ENCODE measurements at places on chromosomes 5 and 9.

GRCh38 chr5:34627794-34628193 is 28.3 kb upstream of the RAI14 start:
- DNase-seq = no peak

DNA sequence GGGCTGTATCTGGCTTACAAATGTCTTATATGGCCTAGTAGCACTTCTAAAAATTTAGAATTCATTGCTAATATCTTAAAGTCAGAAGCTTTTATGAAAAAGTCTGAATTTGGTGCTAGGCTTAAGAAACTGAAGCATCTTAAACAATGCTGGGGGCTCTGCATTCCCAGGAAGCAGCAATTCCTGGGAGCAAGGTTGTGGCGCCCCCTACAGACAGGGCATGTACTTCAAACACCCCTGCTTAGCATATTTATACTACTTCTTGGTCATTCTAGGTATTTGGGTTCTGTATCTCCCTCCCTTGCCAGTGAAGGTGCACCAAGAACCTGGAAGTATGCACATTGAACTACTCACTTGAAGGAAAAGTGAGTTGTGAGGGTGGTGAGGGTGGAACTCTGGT is 64.6 kb upstream of the GRIA1 start:
- DNase-seq = no peak

- DNase-seq = peak; percentile 94
These were observed 62.7 kb upstream of the OSMR start for GRCh38 chr5:38783011-38783561.

DNA sequence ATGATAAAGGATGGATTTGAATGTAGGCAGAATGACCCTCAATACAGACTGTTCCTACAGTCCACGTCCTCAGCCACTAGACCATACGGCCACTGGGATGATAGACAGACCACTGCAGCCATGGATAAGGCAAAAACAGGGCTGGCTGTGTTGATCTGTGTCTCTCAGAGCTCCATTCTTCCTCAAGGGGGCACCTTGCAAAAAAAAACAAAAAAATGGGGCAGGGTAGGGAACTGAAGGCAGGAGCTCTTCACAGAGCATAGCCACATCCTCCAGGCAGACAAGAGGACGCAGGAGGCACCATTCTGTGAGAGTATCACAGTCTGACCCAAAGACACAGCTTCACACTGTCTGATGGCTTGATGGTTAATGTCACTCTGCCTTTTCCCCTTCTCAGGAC is 61.2 kb upstream of the GABRP start:
- no peak for DNase-seq

GRCh38 chr5:8060953-8061429 is 192.0 kb downstream of the MTRR start:
- no peak for DNase-seq

GRCh38 chr5:169805527-169805934 is 168.5 kb downstream of the DOCK2 start:
- no peak for DNase-seq

GRCh38 chr9:93198838-93199625 is 15.1 kb downstream of the WNK2 start:
- no peak for DNase-seq

DNA sequence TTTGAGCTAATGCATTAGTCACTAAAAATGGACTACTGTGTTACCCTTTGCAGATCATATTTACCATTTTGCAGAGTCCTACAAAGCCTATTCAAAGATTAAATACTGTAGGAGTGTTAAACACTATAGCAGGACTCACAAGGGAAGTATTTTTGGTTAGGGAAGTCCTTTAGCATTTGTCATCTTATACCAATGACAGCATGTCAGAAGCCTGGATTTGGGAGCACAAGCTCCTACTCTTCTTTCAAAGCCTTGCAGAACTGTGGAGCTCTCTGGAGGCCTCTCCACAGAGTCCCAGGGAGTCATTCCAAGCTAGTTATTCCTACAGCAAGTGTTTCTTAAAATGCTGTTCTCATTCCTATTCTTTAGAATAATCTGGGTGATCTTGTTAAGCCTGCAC is 288.8 kb downstream of the PIK3R1 start:
- no peak for DNase-seq

DNA sequence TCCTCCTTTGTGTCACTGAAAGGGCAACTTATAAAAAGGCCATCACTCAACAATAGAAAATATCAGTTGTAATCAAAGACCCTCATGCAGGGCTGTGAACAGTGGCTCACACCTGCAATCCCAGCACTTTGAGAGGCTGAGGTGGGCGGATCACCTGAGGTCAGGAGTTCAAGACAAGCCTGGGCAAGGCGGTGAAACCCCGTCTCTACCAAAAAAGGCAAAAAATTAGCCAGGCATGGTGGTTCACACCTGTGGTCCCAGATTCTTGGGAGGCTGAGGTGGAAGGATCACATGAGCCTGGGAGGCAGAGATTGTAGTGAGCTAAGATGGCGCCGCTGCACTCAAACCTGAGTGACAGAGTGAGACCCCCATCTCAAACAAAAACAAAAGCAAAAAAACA is 24.7 kb downstream of the GLDC start:
- no peak for DNase-seq

DNA sequence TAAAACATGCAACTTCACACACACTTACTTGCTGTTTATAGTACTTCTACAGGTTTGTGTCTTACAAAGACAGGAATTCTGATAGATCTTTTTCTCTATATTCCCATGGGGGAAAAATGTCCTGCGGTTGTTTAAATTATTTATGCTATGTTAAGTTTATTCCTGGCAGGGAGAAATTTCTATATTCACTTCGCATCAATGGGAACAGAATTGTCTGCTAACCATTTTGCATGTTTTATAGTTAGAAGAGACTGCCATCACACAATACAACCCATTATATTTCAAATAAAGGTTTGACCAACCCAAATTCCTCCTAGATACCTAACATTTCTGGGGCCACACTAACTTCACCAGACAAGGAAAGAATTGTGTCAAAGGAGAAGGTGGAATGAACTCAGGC is 110.0 kb upstream of the PRR16 start:
- DNase-seq = no peak

DNA sequence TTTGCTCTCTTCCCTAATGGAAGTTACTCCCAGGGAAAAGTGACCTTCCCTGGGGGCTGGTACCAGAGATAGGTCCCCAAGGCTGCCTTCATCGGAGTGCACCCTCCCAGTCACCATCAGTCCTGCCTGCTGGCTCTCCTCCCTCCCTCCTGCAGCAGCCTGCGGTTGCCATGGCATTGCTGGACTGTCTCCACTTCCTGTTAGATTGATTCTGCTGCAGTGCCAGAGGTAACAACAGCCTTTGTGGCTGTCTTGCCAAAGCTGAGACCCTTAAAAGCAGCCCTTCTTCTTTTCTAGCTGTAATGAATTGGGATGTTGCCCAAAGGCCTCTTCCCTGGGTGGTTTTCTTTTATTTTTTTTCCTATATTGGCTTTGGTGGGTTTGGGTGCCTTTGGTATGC is 78.1 kb upstream of the PRLR start:
- no peak for DNase-seq

DNA sequence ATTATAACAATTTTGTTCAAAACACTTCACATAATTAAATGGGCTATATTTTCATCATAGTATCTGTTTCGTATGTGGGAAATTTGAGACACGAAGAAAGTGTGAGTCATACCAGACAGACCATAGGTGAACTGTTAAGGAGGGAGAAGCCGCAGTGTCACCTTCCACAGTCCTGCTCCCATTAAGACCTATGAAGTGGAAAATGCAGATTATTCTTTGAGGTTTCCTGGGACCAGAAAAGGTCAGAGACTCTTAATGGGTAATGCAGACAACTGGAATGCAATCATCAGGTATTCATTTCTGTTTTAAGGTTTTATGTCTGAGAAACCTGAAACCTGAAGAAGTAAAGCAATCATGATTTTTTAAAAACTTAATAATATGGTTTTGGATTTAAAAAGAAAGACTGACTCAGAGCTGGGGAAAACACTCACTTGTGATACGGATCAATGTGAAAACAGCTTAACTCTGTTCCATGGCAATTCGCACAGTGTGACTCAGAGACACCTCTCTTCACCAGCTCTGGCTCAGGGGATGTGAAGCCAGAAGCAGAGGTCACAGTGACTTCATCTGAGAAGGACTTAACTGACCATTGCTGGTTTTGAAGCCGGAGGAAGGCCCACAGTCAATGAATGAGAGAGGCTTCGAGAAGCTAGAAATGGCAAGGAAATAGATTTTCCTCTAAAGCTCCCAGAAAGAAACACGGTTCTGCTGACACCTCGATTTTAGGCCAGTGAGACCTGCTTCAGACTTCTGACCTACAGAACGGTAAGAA is 17.2 kb upstream of the GCNT1 start:
- DNase-seq = no peak

DNA sequence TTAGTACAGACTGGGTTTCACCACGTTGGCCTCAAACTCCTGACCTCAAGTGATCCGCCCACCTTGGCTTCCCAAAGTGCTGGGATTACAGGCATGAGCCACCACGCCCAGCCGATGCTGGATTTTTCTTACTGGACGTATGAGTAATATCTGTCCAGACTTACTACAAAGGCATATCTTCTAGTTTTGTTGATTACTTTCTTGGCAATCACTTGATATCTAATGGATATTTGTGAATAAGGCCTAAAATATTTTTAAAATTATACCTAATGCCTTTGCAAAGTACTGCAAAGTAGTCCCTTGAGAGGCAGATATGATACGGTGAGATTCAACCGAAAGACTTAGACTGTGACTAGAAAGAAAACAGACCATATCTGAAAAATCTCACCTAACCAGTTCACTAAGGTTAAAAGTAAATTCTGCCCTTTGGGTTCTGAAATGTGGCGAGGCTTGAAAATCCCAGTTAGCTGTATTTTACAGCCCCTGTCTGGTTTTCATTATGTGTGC is 152.1 kb downstream of the GNAQ start:
- no peak for DNase-seq

GRCh38 chr5:5342784-5343183 is 79.7 kb upstream of the ICE1 start:
- no peak for DNase-seq

DNA sequence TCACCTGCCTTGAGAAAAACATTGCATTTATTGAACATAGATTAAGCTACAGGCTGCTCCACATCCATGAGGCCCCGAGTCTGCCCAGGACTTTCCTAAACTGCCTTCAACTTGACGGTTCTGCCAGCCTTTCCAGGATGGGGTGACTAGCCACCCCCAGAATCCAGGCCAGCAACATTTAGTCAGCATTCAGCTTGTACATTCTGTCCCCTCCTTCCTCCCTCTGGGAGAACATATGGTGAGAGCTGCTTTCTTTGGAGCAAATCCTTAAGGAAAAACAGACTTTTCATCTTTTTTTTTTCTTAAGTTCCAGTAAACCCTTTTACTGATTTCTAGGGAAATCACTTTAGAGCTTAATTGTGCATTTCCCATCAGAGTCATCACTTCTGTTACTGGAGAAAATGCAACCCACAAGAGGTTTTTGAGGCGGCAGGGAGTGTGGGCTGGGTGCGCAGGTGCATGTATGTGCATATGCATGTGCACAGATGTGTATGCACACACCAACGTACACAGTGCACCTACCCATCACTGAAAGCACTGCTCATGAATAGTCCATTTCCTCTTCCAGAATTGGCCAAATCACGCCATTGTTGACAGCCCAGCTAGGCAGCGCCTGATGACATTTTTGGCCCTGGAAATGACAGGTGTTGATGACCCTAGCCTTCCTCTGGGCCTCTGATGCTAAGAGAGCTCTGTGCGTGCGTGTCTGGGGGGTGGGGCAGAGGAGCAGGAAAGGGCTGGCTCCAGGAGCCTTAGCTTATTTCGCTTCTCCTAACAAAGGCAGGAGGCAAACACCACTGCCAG is 145.6 kb downstream of the HSD17B3 start:
- no peak for DNase-seq

GRCh38 chr5:100313657-100314056 is 221.5 kb upstream of the FAM174A start:
- no peak for DNase-seq

DNA sequence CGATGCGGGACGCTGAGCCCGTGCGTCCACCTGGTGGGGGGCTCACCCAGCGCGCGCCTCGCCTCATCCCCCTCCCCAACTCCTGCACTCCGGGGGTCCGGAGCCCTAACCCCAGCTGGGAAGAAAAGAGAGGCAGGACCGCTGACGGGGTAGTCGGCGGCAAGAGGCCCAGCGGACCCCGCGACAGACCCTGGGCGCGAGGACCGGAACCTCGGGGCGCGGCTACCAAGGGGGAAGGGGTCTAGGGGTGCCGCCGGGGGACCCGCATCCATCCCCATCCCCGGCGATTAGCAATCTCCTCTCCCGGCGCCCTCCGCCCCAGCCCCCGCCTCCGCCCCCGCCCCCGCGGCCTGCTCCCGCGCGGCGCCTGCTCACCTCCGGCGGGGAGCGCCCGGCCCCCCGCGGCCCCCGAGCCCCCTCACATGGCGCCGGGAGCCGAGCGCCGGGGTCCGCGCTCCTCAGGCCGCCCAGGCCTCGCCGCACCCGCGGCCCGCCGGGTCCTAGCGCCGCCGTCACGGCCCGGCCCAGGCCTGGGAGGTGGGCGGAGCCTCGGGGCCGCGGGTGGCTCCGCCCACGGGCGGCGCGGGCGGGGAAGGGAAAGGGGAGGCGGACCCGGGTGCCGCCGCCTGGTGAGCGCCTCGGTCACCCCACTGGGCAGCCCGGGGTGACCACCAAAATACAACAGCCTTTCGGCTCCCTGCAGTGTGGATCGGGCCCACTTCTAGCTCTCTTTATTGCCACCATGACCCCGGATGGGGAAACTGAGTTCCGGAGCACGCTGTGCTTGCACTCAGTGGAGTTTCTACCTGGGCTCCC is at the start of gene ST6GALNAC6:
Gene ST6GALNAC6 (minus strand): TSS at position 476 of the 816 bp plus-strand sequence. CDS start 1,622 bp downstream, outside the sequence.
- no peak for DNase-seq

DNA sequence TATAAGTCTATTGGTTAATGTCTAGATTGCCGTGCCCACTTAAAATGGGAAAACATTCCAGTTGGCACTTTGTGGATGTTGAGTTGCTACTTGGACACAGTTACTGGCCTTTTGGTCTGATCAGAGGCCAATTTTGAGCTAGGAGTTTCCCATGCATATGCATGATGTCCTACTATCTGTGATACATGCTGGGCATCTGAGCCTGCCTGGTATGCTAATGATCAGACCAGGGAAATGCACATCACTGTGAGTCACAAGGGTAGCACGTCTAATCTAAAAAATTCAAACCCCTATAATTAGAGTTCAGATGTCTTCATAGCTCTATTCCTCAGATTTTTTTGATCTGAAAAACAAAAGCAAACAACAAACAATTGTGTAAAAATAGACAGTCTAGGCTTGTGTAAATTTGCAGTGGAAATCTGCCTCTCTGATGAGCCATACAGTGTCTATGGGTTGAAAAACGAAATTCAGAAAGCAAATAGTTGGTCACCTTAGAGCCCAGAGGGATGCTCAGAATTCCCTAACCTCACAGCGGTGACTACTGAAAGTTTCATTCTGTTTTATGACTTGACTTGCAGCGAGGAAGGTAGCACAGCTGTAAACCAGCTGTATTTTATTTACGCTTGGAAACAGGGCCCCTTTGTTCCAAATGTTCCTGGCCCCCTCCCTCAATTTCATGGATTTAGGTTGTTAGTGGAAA is 37.3 kb downstream of the PALM2AKAP2 start:
- no peak for DNase-seq

DNA sequence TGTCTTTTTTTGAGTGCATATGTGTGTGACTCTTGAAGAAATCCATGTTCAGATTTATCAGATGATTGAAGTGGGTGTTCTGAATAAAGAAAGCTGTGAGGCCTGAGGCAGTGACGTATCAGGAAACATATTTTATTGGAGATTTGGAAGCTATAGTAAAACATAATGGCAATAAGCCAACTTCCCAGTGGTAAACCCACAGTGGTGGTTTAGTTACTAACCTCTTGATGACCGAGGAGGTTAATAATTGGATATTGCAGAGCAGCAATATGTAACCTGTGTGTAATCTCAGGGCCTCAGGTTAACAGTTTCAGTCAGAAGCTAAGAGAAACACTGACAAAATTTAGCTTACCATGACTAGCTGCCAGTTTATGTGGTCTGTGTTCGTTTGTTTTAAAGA is 6.9 kb downstream of the RGMB start:
- DNase-seq = no peak

- DNase-seq = no peak
These were observed 37.4 kb downstream of the WWC1 start for GRCh38 chr5:168328814-168329213.

Data from NCI-H2081 treated with DMSO at 0.1 percent for 48 hours (cell line).